Stomach (tissue), 19 donors: ENCODE measurements at places on chromosomes 4 and X. TPM values are rescaled to one million over a fixed set of nuclear protein-coding genes. Genes with fewer than 3 reads are reported as not detected.

DNA sequence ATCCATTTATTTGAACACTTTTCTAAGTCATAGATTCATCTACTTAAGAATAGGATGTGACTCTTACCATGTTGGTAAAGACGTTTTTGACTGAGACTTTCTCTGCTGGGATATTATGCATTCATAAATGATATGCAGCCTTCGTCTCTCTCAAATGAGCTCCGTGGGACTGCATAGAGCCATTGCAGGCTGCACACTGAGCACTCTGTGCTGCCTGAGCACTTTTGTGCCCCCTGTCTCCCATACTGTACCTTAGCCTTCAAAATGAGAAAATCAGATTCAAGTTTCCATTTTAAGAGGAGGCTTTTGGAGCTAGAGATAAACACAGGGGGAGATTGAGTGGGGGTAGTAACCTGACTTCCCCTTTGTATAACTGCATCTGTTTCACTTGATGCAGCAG lies 433.6 kb downstream of the ZIC3 start:
- DNase-seq: no peak

DNA sequence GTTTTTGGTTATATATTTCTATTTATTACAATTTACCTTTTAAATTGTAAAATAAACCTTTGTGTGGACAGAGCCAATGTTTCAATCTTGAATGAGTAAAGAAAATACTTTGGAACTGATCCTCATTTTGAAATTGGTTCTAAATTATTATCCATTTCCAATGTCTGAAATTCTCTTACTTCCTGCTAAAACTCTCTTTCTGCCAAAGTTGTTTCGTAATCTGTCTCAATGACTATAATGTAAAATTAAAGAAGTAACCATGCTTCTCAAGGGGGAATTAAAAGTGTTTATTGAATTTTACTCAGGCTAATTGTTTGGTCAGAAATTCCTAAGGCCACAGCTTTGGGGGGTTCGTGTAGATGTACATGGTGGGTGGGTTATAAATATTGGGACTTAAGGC lies 34.8 kb downstream of the YIPF6 start:
- DNase-seq: no peak

The SLC25A31 gene
- total RNA-seq: not detected

The OTC gene
- total RNA-seq: not detected

DNA sequence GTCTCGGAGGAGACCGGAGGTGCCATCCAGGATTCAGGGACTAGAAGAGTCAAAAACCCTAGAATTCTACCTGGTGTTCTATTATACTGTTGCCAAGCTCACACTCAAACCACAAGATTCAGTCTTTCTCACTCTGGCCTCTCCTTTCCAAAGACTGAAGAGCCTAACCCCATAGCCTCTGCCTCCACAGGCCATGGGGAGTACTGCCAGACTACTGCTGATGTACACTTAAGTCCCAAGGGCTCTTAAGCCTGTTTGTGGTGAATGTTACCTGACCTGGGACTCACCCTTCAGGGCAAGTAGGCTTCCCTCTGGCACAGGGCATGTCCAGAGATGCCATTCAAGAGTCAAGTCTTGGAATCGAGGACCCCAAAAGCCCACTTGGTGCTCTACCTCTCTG lies 58.9 kb upstream of the IRS4 start:
- DNase-seq: no peak

GRCh38 chr4:69360271-69360670 lies 80.0 kb downstream of the UGT2B28 start:
- DNase-seq: no peak

DNA sequence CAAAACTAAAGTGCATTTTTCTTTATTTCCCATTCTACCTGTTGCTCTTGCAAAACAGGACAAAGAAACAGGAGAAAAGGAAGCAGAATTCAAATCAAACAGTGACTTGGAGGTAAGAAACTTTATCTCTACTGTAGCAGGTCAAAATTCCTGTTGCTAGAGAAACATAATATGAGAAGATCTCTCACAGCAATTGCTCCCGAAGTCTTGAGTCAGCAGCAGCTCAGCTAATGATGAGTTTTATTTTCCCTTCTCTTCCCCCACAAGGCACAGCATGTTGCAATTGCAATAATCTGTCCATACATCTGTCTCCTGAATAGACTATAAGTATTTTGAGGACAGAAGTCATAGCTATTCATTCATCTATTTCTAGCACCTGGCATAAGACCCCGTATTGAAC lies 112.7 kb downstream of the CLNK start:
- no peak for DNase-seq

GRCh38 chr4:174157106-174157607 lies 126.3 kb downstream of the FBXO8 start:
- no peak for DNase-seq

DNA sequence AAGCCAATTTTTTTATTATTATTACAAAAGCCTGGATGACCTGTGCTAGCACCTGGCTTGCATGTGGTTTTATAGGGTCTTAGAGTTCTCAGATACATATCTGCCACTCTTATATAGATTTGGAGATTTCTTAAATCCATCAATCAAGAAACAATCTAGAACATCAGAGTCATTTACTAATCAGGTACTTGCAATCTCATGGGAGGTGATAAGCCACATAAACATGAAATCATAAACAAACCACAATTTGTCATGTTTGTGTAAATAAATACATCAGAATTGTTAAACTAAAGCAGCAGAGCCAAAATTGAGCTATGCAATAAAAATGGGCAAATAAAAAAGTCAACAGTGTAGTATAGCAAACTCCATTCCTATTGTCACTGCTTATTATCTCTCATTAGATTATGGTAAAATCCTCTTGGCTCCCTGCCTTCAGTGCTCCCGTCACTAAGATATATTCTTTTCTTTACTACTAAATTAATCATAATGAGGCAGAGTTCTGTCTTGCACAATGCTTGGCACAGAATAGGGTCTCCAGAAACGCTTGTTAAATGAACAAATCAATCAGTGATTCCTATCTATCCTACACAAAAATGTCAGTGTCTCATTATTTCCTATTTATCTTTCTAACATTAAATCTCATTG lies 108.7 kb upstream of the TTC29 start:
- no peak for DNase-seq

- DNase-seq: no peak
Observed at GRCh38 chr4:129823105-129823504, 727.2 kb downstream of the C4orf33 start.

DNA sequence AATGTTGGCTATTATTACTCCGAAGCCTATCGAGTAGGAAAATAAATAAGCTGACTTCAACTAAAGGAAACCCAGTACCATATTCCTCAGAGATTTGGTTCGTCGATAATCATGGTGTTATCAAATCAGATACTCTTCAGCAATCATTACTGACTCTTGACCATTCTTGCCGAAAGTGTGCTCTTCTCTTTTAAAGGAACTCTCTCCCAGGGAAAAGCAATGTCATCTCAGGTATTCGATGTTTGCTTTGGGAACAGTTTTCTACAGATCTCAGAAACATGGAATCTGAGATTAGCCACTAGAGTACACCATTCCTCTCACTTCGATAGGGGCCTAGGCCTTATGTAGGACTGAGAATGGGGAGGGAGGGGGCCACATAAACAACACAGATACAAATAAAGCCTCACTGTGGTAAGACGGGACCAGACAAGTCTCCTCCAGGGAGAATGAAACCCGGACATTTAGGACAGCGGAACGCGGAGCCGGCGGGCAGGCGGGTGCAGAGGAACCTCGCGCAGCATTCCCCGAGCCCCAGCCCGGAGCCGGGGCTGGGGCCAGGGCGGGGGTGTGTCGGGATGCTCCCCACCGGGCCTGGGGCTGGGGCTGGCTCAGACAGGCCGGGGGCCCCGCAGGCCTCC lies 581 bp downstream of the DNAJB14 start:
- peak; percentile 26 for DNase-seq

DNA sequence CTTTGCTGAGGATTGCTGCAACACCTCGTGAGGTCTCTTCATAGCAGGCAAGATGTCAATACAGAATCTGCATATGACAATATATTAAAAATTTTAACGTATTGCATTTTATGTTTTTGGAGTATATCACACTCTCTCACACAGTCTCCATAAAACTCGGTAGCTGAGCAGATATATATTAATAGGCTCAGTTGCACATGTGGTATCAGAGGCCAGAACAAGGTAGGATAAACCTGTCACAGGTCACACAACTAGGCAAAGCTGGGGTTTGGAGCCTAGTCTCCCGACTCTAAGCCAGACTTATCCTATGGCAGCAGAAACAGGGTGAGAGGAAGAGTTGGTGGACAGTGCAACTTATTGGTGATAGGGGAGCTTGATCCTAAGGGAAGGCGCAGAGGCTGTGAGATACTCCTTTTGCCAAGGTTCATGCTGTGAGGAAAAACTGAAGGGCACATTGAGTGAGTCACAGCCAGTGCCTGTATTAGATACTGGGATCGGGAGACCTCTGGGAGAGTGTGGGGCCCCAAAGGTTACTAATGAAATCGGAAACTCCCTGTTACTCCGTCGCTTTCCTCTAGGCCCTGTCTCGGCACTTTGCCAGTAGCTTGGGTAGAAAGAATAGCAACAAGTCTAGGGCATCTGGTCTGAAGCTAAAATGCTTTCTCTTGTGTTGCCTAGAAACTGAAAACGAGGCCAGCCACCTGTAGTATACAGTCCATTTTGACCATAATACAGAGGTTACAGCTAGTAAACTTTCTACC lies 195.7 kb downstream of the ARHGAP10 start:
- DNase-seq: no peak

DNA sequence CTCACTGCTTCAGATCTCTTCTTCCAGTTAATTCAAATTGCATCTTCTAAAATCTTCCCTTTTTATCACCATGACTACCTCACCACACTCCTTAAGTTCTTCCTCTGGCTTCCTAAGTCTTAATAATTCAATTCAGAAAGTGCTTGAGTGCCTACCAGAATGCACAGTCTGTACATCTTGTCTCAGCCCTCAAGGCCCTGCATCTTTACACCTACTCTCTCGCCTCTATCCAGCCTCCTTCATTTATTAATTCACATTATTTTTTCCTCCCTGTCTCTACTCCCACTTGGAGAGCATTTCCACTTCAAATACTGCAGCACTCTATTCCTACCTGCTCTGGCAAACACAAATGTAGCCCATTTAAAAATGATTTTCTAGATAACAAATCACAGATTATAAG lies 90.5 kb downstream of the MAPK10 start:
- DNase-seq: no peak

DNA sequence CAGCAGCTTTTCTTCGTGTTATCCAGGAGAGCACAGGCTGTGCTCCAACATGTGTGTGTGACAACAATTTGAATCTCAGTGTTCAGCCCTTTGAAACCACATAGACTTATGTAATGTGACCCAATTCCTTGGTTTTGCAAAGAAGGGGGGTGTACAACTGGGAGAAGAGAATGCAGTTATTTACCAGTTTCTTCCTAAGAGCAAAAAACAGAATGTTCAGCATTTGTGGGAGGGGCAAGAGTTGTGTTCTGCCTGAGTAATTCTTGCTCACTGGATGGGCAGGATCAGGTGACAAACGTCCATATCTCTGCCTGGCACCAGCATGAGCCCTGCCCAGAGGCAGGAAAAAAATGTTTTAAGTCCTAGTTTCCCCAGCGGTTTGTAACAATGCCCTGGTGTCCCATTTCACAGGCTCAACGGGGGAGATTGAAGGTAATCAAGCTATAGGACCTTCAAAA lies 72.0 kb downstream of the PRPS1 start:
- DNase-seq: no peak

The PABPC1L2B gene
- not detected for total RNA-seq

The SPANXC gene
- not detected for total RNA-seq

GRCh38 chr4:154044108-154044531 lies 255.2 kb upstream of the SFRP2 start:
- no peak for DNase-seq

- no peak for DNase-seq
Observed at GRCh38 chrX:135421932-135422809, at the start of gene SMIM10L2A. Gene SMIM10L2A (plus strand): TSS chrX:135421944. CDS start chrX:135422132, 188 bp downstream.

The PLCXD1 gene
- 8.4 TPM for total RNA-seq

GRCh38 chr4:146059151-146059550 lies 116.4 kb upstream of the LSM6 start:
- no peak for DNase-seq

DNA sequence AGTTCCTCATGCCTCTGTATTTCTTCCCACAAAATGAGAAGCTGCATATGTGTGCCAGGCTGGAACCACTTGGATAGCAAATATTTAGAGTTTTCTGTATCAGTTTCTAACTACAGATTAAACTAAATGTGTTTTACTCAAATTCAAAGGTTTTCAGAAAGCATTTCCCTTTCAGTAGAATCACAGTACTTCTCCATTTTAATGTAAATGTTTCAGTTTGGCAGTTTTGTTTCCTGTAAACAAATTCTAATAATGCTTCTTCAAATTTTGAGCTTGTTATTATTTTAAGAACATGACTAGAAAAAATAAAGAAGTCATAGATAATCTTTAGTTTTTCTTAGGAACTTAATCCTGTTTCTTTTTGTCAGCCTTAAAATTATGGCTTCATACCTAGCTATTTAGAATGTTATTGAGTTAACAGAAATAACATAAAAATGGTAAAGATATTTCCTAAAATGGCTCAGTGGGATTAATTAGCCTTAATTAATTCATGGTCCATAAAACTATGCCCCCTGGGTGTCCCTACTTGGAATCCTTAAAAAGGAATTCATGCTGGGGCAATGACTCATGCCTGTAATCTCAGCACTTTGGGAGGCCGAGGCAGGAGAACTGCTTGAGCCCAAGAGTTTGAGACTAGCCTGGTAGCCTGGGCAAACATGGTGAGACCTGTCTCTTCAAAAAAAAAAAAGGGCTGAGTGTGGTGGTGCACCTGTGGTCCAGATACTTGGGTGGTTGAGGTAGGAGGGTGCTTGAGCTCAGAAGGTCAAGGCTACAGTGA lies 83.8 kb upstream of the GPR34 start:
- no peak for DNase-seq

GRCh38 chr4:146132445-146132844 lies 43.1 kb upstream of the LSM6 start:
- no peak for DNase-seq

DNA sequence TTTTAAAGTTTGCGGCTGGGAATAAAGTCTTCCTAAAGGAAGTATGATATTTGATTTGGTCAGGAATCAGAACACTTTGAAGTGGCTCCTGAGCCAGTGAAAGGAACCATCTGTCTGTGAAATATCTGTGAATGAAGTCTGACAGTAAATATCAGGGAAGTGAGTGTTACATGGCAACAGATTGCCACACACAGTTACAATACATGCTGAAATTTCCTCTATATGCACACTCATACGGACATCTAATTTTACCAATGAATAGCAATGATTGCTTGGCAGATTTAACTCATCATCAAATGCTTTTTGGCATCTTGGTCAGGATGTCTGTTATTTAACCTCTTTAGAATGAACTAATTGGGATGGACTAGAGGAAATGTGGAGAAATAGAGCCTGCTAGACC lies 1023.8 kb downstream of the FAT4 start:
- DNase-seq: no peak

The RELL1 gene
- 92.5 TPM for total RNA-seq

The SYAP1 gene
- 21.2 TPM for total RNA-seq

DNA sequence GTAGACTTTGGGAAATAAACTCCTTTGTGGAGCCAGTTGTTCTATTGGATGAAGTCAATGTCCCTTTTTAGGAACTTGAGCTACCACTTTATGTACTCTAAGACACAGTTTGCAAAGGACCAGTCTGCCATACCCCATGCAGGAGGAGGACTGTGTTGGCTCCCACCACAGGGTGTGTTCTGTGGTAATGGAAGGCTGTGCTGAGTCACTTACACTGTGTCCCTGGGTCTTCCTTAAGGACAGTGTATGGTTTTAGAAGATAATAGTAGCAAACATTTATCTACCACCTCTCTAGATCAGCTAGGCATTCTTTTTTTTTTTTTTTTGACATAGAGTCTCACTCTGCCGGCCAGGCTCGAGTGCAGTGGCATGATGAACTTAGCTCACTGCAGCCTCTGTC lies 184.0 kb upstream of the PGRMC2 start:
- DNase-seq: no peak

- no peak for DNase-seq
Observed at GRCh38 chr4:105978684-105979296, 83.5 kb downstream of the NPNT start.
